ENCODE measurements at places on chromosomes 2 and 18. TPM values are rescaled to one million over a fixed set of nuclear protein-coding genes. Genes with fewer than 3 reads are reported as not detected.

The FAM110C gene
- not detected for total RNA-seq

The CPLX4 gene
- not detected for total RNA-seq

The B3GNT7 gene
- total RNA-seq = not detected

The NFE2L2 gene
- 48.0 TPM for total RNA-seq

The DTNB gene
- total RNA-seq = 3.2 TPM

The NCL gene
- 91.1 TPM for total RNA-seq

The RUFY4 gene
- total RNA-seq = not detected

The CXCR1 gene
- total RNA-seq = not detected

The WNT10A gene
- not detected for total RNA-seq
